ENCODE measurements at places on chromosomes 6 and 20. TPM values are rescaled to one million over a fixed set of nuclear protein-coding genes. Genes with fewer than 3 reads are reported as not detected.

MTFR2 gene
- total RNA-seq = 0.50 TPM

GRCh38 chr6:72521684-72522083, 100.2 kb upstream of the KCNQ5 start:
- H3K4me3 ChIP-seq = no peak overlapping the region
- DNase-seq = no peak
- H3K27me3 ChIP-seq = no peaks in the 10 kb centered on the region
- H3K27ac ChIP-seq = no peak overlapping the region
- H3K36me3 ChIP-seq = no peaks in the 10 kb centered on the region

DNA sequence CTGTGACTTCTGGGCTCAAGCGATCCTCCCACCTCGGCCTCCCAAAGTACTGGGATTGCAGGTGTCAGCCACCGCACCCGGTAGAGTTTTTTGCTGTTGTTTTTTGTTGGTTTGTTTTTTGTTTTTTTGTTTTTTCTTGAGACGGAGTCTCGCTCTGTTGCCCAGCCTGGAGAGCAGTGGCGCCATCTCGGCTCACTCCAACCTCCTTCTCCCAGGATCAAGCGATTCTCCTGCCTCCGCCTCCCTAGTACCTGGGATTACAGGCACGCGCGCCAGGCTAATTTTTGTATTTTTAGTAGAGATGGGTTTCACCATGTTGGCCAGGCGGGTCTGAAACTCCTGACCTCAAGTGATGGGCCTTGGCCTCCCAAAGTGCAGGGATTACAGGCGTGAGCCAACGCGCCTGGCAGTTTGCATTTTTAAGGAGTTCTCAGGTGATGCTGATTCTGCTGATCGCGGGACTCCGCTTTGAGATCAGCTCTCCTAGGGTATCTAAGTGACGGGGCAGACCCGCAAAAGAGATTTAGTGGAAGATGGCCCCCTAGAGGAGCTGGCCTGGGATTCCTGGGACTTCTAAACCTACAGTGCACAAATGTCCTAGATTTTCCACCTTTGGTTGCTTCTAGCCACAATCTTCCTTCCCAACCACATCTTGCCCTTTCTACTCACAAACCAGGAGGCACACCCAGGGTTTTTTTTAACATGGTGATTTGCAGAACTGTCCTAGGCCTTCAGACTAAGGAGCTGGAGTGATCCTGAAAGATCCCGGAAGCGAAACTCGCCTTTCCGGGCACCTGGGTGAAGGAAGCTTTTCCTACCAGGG, 45.2 kb downstream of the DPPA5 start:
- H3K4me1 ChIP-seq = no peaks in the 10 kb centered on the region
- DNase-seq = no peak
- H3K27ac ChIP-seq = no peak overlapping the region

- no peak overlapping the region for H3K27ac ChIP-seq
- no peaks in the 10 kb centered on the region for H3K36me3 ChIP-seq
- no peaks in the 10 kb centered on the region for H3K27me3 ChIP-seq
- no peaks in the 10 kb centered on the region for H3K4me1 ChIP-seq
- H3K4me3 ChIP-seq = no peak overlapping the region
- no peak for DNase-seq
These were observed 532.2 kb downstream of the CDH26 start for GRCh38 chr20:60490217-60491050.

GRCh38 chr6:22668307-22668706, 98.9 kb downstream of the HDGFL1 start:
- H3K27ac ChIP-seq = no peak overlapping the region
- no peak for DNase-seq
- no peaks in the 10 kb centered on the region for H3K36me3 ChIP-seq
- H3K4me1 ChIP-seq = no peaks in the 10 kb centered on the region
- no peak overlapping the region for H3K4me3 ChIP-seq
- H3K27me3 ChIP-seq = no peaks in the 10 kb centered on the region

DNA sequence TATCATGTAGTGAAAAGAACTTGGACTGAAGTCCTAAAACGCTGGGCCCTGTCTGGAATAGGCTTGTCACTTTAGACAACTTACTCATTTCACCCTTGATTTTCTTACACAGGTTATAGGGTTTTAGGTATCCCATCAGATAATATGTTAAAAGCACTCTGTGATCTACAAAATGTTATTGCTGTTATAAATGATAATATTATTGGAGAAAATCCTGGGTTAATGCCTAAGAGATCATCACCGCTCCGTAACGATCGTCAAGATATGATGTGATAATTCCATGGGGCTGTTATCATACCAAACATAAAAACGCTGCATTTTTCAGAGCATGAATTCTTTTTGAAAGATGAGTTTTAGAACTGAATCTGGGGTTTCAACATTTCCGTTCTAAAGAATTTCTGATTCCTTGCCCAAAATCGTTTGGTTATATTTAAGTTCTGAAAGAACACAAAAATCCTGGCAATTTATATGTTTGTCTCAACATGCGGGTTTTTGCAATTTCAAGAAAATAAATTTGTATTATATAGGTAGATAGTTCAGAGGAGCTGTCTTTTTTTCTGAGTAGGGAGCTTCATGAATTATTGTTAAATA, 154.8 kb downstream of the FOXC1 start:
- no peaks in the 10 kb centered on the region for H3K36me3 ChIP-seq
- H3K27me3 ChIP-seq = no peaks in the 10 kb centered on the region
- no peak overlapping the region for H3K27ac ChIP-seq

DNA sequence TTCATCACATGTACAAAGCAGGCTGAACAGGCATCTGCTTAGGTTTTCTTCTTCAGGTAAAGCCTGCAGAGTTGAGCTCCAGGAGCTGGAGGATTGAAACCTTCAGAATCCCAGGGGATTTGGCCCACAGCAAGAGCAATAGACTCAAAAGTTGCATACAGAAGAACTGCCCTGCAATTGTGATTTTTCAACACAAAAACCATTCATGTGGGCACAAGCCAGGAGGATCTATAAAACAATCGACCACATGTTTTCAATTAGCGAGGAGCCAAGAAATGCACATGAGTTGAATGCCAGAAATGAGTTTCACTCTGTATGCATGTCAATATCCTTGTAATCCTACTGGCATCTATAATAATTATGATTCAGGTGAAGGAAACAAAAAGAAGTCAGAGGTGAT, 576.4 kb downstream of the HDGFL1 start:
- H3K27ac ChIP-seq = no peak overlapping the region
- DNase-seq = no peak
- no peaks in the 10 kb centered on the region for H3K36me3 ChIP-seq
- H3K4me3 ChIP-seq = no peak overlapping the region

KIF13A gene
- 19.4 TPM for total RNA-seq

DNA sequence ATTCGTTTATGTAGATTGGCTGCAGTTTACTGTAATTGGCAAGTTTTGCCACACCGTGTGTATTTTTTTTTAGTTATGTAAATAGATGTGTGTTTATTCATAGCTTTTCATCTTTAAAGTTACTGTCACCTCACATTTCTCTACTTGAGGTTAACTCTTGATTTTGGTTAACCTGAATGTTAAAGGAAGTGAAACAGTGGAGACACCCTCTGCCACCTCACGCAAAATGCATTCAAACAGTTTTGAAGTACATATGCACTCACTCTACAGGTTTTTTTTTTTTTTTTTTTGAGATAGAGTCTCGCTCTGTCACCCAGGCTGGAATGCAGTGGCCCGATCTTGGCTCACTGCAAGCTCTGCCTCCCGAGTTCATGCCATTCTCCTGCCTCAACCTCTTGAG, 17.7 kb downstream of the OR2A4 start:
- no peak overlapping the region for H3K4me3 ChIP-seq
- H3K27me3 ChIP-seq = no peaks in the 10 kb centered on the region
- H3K4me1 ChIP-seq = no peaks in the 10 kb centered on the region

- no peaks in the 10 kb centered on the region for H3K27me3 ChIP-seq
- H3K36me3 ChIP-seq = no peaks in the 10 kb centered on the region
- H3K27ac ChIP-seq = no peak overlapping the region
- no peak overlapping the region for H3K4me3 ChIP-seq
These were observed 3.8 kb downstream of the CST5 start for GRCh38 chr20:23875606-23876237.

DNA sequence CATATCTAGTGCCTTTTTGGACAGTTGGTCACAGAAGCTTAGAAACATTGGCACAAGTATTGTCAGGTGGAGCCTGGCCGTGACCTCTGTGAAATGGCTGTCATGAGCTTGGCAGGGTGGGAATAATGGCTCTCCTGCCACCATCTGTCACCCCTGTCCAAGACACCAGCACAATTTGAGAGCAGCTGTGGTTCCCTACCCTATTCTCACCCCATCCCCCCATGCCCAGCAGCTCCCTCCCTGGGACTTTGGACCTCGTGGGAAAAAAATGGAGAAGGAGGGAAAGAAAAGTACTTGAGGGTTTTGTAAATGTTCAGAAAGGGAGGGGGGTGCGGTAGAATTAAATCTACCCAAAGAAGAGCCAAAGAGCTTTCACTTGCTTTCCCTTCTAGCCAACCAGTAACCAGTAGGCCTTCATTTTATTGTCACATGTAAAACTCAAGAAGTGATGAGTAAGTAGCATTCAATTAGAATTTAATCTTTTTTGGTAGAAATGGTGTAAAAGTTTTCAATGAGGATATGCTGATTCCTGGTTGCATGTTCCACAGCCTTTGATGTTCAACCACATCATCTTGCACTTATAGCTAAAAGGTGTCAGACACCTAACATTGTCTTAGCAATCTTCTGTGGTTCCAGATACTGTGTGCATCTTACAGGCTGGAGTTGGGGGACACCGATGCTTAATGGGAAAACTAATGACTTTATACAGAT, 263.5 kb upstream of the TAB2 start:
- DNase-seq = no peak
- H3K4me3 ChIP-seq = no peak overlapping the region
- peaks cover 5% of the 10 kb centered on the region for H3K4me1 ChIP-seq
- no peaks in the 10 kb centered on the region for H3K36me3 ChIP-seq
- H3K27ac ChIP-seq = no peak overlapping the region

SPATA2 gene
- 2.2 TPM for total RNA-seq

DNA sequence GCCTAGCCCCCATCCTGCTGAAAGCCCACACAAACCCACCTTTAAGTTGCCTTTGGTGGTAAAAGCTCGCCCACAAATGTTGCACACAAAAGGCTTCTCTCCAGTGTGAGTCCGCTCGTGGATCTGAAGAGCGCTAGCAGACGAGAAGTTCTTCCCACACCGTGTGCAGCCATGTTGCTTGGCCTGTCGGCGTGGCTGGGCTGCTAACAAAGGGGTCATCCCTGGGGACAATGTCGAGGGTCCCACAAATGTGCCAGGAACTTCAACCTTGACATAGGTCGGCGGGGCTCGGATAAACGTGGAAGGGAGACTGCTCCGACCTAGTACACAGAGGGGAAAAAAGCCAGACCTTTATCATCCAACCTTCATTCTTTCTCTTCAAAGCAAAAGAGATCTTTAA, 13.5 kb downstream of the SALL4 start:
- no peak overlapping the region for H3K4me3 ChIP-seq
- H3K4me1 ChIP-seq = no peaks in the 10 kb centered on the region
- no peak for DNase-seq
- no peak overlapping the region for H3K27ac ChIP-seq
- no peaks in the 10 kb centered on the region for H3K36me3 ChIP-seq

FAM83C gene
- not detected for total RNA-seq

GRCh38 chr6:151254451-151255081, 14.8 kb downstream of the AKAP12 start:
- no peaks in the 10 kb centered on the region for H3K4me1 ChIP-seq
- DNase-seq = no peak
- H3K27me3 ChIP-seq = no peaks in the 10 kb centered on the region
- no peaks in the 10 kb centered on the region for H3K36me3 ChIP-seq
- H3K4me3 ChIP-seq = no peak overlapping the region

C20orf202 gene
- not detected for total RNA-seq

DNA sequence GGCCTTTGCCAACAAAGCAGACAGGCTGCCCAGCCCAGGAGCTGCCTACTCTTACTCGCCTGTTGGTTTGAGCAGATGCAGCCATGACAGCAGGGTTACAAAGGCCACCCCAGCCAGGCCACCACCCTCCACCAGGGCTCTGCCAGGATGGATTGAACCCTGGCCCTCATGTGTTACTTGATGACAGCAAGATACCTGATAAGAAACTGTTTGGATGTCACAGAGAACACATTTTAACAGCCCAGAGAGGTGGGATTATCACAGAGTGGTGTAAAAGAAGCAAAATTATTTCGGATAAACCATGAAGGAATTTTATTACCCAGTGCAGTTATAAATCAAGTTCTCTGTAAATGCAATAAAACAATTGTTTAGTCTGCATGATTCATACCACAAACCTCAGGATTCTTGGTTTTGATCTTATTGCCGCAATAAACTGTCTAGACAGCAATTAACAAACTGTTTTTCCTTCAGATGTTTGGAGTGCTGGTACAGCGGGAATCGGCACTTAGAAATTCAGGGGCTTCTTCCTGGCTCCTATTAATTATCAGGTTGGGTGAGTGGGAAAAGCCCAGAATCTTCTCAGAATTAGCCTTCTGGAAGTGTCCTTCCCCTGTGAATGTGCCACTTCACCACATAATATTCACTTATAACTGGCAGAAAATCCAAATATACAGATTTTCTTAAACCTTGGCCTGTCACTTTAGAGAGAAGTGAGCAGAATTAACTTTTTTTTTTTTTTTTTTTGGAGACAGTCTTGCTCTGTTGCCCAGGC, 58.0 kb upstream of the SALL4 start:
- H3K4me1 ChIP-seq = no peaks in the 10 kb centered on the region
- no peak for DNase-seq
- no peaks in the 10 kb centered on the region for H3K27me3 ChIP-seq
- H3K27ac ChIP-seq = no peak overlapping the region
- H3K4me3 ChIP-seq = no peak overlapping the region
- H3K36me3 ChIP-seq = no peaks in the 10 kb centered on the region

FAM217A gene
- total RNA-seq = not detected

- H3K27me3 ChIP-seq = no peaks in the 10 kb centered on the region
- H3K27ac ChIP-seq = no peak overlapping the region
- H3K36me3 ChIP-seq = no peaks in the 10 kb centered on the region
- no peaks in the 10 kb centered on the region for H3K4me1 ChIP-seq
These were observed 265.8 kb upstream of the TCF21 start for GRCh38 chr6:133623065-133623464.

- no peak overlapping the region for H3K4me3 ChIP-seq
- no peaks in the 10 kb centered on the region for H3K36me3 ChIP-seq
- no peaks in the 10 kb centered on the region for H3K4me1 ChIP-seq
- H3K27me3 ChIP-seq = no peaks in the 10 kb centered on the region
- H3K27ac ChIP-seq = no peak overlapping the region
These were observed 288.0 kb upstream of the JAG1 start for GRCh38 chr20:10961651-10962288.

DNA sequence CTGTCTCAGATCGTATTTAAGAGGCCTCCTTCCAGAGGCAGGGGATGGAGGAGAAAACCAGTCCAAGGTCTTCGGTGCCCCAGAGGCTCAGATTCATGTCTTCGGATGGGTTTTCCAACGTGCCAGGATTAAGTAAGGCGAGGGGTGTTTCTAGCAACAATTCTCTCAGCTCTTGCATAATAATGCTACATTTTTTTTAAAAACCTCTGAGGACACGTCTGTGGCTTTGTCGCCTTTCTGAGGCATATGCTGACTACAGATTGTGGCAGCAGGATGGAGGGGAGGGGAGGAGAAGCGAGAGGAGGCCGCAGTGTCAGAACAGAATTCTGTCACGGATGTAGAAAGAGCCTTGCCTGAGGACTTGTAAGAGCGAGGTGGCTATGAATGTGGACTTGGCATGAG, 17.7 kb upstream of the CCDC167 start:
- no peak overlapping the region for H3K4me3 ChIP-seq
- no peak for DNase-seq
- H3K27ac ChIP-seq = no peak overlapping the region
- no peaks in the 10 kb centered on the region for H3K4me1 ChIP-seq
- no peaks in the 10 kb centered on the region for H3K36me3 ChIP-seq
